ENCODE measurements at places on chromosomes 1 and 21.

- no peak for DNase-seq
These were observed 47.5 kb downstream of the YARS1 start for GRCh38 chr1:32769524-32770220.

- no peak for DNase-seq
These were observed 30.1 kb downstream of the B3GALT2 start for GRCh38 chr1:193156117-193156821.

- DNase-seq = no peak
These were observed 8.2 kb downstream of the SLC19A1 start for GRCh38 chr21:45533846-45534635.

GRCh38 chr1:89822999-89823628 is 2.3 kb downstream of the LRRC8D start:
- DNase-seq = no peak

DNA sequence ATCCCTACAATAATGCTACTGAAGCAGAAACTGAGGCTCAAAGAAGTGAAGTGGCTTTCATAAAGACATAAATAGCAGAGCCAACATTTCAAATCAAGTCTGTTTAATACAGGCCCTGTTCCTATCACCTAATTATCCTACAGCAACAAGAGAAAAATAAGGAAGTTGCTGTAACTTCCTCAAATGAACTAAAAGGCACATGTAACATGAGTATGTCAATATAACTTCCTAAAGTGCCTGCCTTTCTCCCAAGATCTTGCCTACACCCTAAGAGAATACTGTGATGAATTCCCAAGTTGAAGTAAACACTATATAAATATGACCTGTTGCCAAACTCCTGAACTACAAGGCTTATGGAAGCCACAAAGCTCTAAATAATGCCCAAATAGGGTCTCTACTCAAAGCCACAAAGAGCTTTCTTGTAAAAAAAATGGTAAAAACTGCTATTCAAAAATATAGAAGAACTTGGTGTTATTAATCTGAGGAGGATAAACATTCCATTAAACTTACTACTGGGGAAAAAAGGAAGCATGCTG is 8.6 kb downstream of the BEND5 start:
- DNase-seq = no peak

GRCh38 chr1:202143768-202144401 is 652 bp downstream of the ARL8A start:
- DNase-seq = no peak

GRCh38 chr1:30111431-30111830 is 612.0 kb downstream of the MATN1 start:
- DNase-seq = no peak

DNA sequence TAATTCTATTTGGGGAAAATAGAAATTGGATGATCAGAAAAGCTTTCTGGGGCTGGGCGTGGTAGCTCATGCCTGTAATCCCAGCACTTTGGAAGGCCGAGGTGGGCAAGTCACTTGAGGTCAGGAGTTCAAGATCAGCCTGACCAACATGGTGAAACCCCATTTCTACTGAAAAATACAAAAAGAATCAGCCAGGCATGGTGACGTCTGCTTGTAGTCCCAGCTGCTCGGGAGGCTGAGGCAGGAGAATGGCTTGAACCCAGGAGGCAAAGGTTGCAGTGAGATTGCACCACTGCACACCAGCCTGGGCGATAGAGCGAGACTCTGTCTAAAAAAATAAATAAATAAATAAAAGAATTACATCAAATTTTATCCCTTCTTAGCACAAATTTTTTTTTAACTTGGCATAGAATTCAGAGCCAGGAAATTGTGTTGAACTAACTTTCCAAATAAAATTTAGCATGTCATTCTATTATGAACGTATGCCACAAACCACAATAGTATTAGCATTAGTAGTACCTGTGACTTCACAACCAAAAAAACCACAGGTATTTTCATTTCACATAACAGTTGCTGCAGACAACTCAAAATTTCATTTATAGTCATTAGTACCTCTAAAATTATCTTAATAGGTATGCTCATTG is 4.5 kb upstream of the ANKRD13C start:
- no peak for DNase-seq

GRCh38 chr1:28910379-28911115 is 3.8 kb upstream of the EPB41 start:
- DNase-seq = no peak

GRCh38 chr1:20703124-20703756 is 14.6 kb downstream of the KIF17 start:
- DNase-seq = no peak

GRCh38 chr21:32425628-32426027 is 13.1 kb downstream of the EVA1C start:
- DNase-seq = no peak

DNA sequence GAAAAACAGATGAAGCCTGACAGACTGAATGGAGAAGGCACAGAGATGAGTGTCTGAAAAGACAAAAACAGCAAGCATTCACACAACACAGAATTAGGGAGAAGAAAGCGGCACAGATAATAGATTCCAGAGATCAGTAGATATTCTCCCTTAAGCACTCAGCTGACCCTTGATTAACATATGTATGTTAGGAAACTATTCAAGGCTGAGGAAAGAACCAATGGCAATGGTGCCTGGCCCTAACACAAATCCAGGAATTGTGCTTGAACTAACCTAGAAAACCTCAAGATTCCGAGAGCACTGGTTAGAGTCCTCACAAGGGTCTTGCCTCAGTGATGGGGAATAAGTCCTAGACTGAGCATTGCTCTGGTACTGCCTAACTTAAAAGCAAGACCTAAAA is 30.9 kb downstream of the KCNT2 start:
- DNase-seq = no peak

- no peak for DNase-seq
These were observed 42.2 kb upstream of the C1orf105 start for GRCh38 chr1:172378109-172378760.

- no peak for DNase-seq
These were observed 127.5 kb downstream of the UCK2 start for GRCh38 chr1:165954940-165955339.

- DNase-seq = no peak
These were observed 61.8 kb upstream of the PGBD5 start for GRCh38 chr1:230487773-230488428.

DNA sequence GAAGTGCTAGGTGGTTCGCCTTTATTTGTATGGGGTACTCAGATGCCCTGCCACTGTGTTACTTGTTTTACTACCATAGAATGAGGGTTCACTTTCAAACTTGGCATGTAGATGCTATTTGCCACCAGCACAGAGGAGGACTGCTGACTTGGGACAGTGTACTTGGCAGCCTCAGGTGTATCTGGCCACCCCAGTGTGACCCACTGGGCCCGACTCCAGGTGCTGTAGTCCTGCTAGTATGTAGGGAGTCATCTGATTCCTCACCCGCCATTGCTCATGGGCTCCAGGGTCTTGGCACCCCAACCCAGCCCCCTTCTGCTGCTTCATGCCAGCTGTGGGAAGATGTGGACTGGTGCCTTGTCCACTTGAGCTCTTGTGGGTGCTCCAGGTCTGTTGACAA is 40.0 kb downstream of the ZNF678 start:
- no peak for DNase-seq

DNA sequence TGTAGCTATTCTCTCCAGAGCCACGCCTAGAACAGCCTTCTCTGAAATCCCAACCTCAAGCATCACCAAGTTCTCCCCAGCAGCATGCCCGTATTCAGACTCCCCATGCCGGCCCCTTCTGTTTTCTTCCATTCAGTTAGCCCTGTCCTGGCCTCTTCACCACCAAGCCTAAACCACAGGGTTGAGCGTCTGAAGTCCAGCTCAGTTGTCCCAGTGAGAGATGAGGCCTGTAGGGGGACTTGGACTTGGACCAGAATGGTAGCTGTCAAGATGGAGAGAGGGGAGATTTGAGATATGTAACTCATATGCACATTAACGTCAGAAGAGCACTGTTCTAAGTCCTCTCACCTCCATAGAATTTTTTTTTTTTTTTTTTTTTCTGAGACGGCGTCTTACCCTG is 5.5 kb upstream of the TMEM54 start:
- no peak for DNase-seq

DNA sequence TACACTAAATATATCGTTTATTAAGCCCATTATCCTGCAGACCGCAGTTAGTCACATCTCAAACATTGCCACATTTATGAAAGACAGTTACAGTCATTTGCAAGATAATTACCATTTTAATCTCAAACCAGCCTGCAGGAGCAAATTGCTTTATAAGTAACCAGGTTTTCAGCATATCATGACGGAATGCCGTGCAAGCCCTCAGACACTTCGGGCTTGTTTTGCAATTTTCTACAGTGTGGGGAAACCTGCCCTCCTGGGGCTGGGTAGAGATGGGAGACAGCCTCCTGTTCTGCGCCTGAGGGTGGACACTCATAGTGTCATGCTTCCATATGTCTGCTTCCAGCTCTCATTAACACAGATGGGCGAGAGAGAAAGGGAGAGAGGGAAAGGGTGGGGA is 563.9 kb downstream of the NPHP4 start:
- DNase-seq = no peak

GRCh38 chr1:230270559-230271281 is 155.4 kb downstream of the PGBD5 start:
- DNase-seq = no peak

GRCh38 chr1:9586147-9586766 is 2.5 kb upstream of the TMEM201 start:
- DNase-seq = no peak

DNA sequence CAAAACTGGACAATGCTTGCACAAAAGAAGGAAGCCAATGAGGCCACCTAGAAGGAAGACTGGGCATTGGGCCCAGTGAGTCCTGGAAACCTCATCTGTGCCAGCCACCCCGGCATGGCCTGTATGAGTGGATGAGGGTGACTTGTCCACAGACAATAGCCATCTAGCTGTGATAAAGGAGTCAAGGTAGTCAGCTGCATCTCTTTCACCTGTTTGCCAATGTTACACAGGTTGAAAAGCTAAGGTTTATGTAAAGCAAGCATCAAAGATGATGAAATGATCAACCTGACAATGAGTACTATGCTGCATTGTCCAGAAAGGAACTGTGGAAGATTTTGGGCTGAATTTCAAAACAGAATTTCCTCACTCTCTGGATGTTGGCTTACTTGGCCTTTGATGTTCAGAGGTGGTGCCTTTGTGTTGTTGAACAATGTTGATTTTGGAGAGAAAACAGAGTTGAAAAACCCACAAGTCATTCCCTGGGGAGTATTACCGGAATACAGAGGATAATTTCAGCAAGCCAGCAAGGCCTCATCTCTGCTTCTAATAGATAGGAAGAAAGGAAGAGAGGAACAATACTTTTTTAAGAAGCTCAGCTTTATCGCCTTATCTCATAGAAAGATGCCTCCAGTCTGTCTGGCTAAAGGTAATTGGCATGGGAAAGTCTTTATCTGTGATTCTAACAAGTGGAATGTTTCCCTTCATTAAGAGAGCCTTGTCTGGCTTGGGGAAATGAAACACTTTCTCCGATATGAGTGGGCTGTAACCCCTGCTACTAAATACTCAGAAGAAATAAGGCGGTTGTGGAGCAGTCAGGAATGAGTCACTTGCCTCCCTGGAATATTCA is 11.4 kb upstream of the SELE start:
- no peak for DNase-seq

DNA sequence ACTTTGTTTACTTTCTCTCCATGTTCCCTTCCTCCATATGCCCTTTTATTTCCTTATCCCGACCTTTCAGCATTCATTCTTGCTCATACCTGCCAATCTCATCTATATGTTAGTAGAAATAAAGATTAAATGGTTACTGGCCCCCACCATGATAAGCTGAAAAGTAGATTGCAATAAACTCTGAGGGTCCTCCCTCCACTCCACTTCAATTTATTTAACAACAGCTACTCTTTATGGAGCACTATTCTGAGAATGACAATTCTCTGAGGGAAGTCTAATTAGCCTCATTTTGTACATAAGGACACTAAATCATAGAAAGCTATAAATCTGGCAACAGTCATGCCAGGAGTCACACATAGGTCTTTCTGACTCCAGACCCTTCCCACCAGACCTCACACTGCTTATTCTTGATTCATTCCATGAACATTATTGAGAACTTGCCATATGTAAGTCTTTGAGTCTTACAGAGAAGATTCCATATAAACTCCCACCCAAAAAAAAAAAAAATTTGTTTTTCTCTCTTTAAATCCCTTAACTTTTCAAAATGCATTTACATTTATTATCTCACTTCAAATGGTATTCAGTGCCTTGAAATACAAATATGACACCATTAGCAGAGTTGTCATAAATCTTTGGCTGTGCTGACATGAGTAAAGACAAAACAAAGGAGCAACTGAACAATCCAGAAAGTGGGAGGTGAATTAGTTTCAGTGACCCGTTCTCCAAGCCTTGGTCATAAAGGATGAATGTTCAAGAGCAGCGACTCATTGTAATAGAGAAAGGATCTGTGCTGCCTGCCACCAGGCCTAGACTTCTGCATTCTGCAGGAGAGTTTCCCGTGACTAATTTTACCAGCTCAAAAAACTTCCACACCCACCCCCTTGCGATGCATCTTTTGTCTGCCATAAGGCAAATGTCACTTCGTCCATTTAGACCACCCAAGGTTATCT is 28.5 kb downstream of the PALMD start:
- no peak for DNase-seq

- DNase-seq = no peak
These were observed 37.4 kb upstream of the CCDC27 start for GRCh38 chr1:3714814-3715213.

DNA sequence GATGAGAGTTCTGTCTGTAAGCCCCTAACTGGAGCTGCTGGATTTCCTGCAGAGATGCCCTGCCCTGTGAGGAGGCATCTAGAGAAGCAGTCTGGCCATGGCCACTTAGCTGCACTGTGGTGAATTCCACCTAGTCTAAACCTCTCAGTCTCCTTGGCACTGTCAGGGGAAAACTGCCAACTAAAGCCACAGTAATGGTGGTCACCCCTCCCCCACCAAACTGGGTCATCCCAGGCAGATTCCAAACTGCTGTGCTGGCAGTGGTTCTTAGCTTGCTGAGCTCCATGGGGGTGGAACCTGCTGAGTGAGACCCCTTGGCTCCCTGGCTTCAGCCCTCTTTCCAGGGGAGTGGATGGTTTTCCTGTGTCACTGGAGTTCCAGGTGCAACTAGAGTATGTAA is 740.6 kb downstream of the RWDD3 start:
- no peak for DNase-seq

DNA sequence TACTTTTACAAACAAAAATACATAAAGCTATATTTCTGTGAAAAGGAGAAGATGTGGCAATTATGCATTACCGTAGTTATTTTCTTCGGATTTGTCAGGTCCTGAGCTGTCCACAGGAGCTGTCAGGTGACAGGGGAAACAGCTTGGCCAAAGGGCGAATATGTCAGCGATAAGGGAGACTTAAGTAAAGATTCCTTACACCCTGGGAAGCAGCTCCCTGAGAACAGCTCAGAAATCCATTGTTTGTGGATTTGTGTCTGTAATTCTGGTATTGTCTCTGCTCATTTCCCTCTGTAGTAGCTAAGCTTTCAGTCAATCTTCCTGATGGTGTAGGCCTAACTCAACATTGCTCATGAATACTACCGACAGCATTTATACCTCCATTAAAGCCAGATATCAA is 7.1 kb upstream of the CD34 start:
- no peak for DNase-seq

DNA sequence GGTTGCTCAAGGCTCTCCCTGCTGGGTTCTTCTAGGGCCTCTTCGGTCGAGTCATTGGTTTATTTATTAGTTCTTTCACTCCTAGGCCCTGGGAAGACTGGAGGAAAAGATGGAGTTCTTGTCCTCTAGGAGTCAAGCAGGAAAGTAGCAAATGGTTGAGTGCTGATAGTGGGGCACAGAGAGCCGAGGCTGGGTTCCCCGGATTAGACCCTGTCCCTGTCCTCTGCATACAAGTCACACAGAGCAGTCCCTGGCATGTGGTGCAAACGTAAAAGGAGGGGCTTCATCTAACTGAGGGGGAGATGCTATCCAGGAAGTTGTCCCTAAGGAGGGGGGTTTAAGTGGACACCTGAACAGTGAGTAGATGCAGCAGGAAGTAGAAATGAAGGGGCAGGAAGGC is 19.2 kb upstream of the KCNE2 start:
- no peak for DNase-seq
